Chondrocyte (in vitro differentiated cells): ENCODE measurements at places on chromosomes 4 and X. TPM values are rescaled to one million over a fixed set of nuclear protein-coding genes. Genes with fewer than 3 reads are reported as not detected.

TTC29 gene
- 0.20 to 0.41 TPM (median 0.22 TPM) in 3 replicates for total RNA-seq

DNA sequence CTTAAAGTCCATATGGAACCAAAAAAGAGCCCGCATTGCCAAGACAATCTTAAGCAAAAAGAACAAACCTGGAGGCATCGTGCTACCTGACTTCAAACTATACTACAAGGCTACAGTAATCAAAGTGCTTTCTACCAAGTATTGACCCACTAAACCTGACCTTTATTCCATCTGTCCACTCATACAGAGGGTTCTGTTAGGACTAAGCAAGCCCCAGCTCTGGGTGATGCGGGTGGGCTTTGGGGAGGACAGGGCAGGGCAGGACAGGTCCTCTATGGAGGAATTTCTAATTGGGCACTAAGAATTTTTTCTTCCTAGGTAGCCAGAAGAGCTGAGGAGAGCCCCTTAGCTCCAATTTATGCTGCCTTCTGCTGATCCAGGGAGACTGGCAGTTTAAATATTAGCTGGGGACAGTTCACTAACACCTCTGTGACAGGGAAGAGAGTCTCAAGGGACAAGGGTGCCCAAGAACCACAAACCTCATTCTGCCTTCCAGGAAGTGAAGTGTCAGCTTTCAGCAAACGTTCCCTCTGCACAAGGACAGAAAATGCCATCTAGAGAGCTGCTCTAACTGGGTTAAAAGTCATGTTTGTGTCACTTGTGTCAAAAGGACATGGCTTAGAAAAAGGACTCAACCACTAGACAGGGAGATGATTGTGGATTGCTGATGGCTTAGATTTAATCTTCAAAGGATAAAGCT, 143.2 kb downstream of the KIT start:
- peaks cover 14% of the 10 kb centered on the region for H3K27me3 ChIP-seq
- H3K4me1 ChIP-seq: peaks cover 16% of the 10 kb centered on the region
- H3K27ac ChIP-seq: no peak overlapping the region
- DNase-seq: no peak

GRCh38 chr4:174714393-174715211, 114.4 kb downstream of the GLRA3 start:
- no peak overlapping the region for H3K27ac ChIP-seq
- peaks cover 22% of the 10 kb centered on the region for H3K27me3 ChIP-seq
- no peaks in the 10 kb centered on the region for H3K36me3 ChIP-seq
- DNase-seq: no peak

- no peaks in the 10 kb centered on the region for H3K27me3 ChIP-seq
- H3K4me1 ChIP-seq: peaks cover 49% of the 10 kb centered on the region
- no peak overlapping the region for H3K27ac ChIP-seq
- H3K36me3 ChIP-seq: peaks cover 2% of the 10 kb centered on the region
- H3K4me3 ChIP-seq: no peak overlapping the region
These were observed 20.1 kb downstream of the ACSL1 start for GRCh38 chr4:184805462-184806228.

LRCH2 gene
- 10.5 to 11.6 TPM (median 11.1 TPM) in 3 replicates for total RNA-seq

NLGN4X gene
- total RNA-seq: 0.82 to 1.2 TPM in 2 of 3 replicates, not detected in the other

DNA sequence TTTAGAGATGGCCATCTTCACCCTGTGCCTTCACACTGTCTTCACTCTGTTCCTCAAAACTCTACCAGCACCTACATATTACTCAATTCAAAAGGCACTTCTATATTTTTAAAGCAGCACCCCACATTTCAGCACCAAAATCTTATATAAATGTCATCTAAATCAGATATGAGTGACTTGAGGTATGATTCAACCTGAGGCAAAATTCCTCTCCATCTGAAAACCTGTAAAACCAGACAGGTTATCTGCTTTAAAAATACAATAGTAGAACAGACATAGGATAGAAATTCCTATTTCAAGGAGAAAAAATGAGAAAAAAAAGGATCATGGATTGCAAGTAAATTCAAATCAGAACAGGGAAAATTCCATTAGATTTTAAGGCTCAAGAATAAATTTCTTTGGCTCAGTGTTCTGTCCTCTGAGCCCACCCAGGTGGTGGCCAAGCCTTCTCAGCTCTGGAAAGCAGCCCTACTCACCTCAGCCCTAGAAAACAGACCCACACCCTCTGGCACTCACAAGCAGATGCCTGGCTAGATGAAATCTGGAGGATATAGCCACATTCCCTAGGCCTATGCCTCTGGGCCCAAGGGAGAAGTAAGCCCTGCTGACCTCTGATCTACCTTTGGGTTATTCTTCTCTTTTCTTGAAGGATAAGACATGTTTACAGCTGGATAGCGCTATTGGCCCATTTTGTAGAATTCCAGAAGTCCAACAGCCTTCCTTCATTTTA, 240.4 kb upstream of the ZCCHC13 start:
- H3K4me1 ChIP-seq: no peaks in the 10 kb centered on the region
- H3K36me3 ChIP-seq: peaks cover 2% of the 10 kb centered on the region
- H3K27ac ChIP-seq: no peak overlapping the region
- DNase-seq: no peak
- no peak overlapping the region for H3K4me3 ChIP-seq
